Mesenteric fat pad (tissue), 1 donor: ENCODE measurements at places on chromosomes 16 and 17. TPM values are rescaled to one million over a fixed set of nuclear protein-coding genes. Genes with fewer than 3 reads are reported as not detected.

IGF2BP1 gene
- not detected for total RNA-seq

GRAP gene
- 5.9 TPM for total RNA-seq

KRT31 gene
- total RNA-seq, result not detected

SEPTIN1 gene
- total RNA-seq, result 2.3 TPM

PDF gene
- total RNA-seq, result 14.8 TPM

CACNG5 gene
- total RNA-seq, result not detected

FZD2 gene
- 3.9 TPM for total RNA-seq

HOXB8 gene
- total RNA-seq, result 2.3 TPM

KCNG4 gene
- not detected for total RNA-seq

HASPIN gene
- total RNA-seq, result 0.16 TPM

CNGB1 gene
- total RNA-seq, result not detected
